Astrocyte of the hippocampus (primary cell): ENCODE measurements at places on chromosomes 3 and 15.
A peak's percentile ranks its signal among the peaks of the same experiment; 100 is the strongest.

- peak; percentile 70 for DNase-seq
Observed at GRCh38 chr3:8767667-8768363, 1.6 kb downstream of the OXTR start.

DNA sequence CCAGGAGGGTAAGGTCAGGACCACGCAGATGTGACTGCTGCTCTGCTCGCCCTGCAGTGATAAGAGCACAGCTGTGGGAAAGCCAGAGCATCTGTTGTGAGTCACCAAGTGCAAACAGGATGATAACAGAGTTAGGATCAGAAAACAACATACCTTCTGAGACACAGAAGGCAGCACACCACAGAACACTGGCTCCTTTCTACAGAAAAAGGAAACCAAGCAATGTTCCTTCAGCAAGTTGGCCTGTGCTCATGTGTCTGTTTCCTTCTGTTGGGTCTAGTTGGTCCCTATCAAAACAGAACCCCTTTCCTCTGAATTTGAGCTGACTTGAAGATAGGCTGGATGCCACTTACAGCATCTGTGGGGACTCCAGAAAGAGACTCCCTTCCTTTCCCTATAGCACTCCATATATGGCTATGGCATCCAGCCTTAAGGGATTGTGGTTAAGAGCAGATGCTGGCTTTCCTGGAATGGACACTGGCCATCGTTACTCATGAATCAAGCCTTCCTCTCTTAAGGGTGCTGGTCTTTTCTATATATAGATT, 440.7 kb upstream of the THBS1 start:
- DNase-seq, result peak; percentile 82

GRCh38 chr3:112813016-112813415, 33.6 kb downstream of the CD200R1L start:
- no peak for DNase-seq

DNA sequence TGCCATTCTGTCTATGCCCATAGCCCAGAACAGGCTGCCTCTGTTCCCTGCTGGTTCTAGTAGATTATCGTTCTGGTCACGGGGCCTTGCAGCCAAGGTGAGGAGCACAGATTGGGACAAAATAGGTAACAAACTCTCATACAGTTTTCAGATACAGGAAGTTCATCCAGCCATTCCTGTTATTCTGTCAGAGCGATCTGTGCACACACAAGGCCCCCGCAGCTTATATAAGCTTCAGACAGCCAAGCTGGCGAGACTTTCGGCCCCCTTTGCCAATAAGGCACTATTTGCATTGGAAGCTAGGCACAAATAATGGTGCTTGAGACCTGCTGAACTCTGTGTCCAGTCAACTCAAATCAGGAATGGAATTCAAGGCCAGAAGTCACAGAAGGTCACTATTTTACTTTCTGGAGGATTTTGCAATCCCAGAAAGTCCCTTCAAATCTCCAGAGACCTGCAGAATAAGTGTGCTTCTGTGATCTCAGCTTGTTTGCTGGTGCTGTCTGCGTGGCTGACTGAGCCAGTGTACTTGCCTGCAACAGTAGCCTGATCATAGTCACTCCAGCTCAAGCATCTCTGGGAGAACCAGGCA, 69.4 kb downstream of the BFSP2 start:
- no peak for DNase-seq

GRCh38 chr3:25836579-25836978, 46.7 kb downstream of the OXSM start:
- DNase-seq, result no peak

GRCh38 chr3:131218196-131218595, 163.4 kb upstream of the NUDT16 start:
- DNase-seq, result peak; percentile 79
